ENCODE measurements at places on chromosomes 2 and 18.

DNA sequence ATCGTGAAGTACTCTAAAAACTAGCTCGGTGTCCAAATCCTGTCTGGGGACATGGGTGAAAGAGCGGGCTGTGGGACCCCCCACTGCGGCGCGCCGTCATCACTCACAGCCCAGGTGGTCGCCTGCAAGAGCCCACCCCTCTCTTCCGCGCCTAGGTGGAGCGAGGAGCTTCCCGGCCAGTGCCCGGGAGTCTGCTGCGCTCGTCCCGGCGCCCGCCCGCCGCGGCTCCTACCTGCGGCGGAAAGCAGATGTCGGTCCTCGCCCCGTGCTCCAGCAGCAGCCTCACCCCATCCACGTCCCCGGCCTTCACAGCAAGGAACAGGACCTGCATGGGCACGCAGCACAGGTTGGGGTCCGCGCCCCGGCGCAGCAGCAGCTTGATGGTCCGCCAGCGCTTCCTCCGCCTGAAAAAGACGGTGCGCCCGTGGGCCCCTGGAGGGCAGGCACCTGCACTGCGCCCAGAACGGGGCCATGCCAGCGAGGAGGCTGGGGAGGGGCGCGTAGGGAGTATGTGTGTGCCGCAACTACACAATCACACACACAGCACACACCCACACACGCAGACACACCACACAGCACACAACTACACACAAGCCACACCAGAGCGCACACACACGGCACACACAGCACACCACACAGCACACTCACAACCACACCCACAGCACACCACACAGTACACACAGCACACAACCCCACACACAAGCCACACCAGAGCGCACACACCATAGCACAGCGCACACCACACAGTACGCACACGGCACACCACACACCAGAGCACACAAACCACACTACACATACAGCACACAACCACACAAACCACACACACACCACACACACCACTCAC lies 37.4 kb downstream of the ANKMY1 start:
- DNase-seq: no peak

GRCh38 chr2:24104906-24105305 lies 18.2 kb downstream of the PFN4 start:
- DNase-seq: no peak

- DNase-seq: no peak
Measured at GRCh38 chr2:157477919-157478318, 34.0 kb upstream of the CYTIP start.

DNA sequence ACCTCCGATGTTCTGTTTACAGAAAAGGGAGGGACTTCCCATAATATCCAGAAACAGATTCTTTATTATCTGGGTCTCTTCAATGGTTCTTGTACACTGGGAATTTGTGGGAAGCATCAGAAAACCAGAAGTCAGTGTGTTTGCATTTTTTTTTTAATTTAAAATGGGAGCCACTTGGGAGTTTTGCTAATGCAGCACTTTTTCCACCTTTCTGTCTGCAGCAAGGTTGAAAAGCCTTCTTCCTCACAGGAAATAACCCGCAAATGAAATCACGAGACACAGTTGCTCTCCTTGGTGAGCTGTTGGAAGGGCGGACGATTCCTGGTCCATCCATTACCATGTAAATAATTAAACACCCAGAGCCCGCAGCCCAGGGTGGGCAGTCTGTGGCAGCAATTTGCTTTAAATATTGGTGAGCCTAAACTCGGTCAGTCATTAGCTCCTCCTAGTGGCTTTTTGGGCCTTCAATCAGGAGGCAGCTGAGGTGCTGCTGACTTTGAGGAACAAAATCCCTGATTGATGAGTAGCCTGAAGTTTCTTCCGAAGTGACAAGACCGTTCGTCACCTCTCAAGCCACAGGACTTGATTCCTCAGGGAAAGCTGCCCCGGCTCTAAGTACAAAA lies 471.5 kb downstream of the EPHA4 start:
- DNase-seq: no peak

DNA sequence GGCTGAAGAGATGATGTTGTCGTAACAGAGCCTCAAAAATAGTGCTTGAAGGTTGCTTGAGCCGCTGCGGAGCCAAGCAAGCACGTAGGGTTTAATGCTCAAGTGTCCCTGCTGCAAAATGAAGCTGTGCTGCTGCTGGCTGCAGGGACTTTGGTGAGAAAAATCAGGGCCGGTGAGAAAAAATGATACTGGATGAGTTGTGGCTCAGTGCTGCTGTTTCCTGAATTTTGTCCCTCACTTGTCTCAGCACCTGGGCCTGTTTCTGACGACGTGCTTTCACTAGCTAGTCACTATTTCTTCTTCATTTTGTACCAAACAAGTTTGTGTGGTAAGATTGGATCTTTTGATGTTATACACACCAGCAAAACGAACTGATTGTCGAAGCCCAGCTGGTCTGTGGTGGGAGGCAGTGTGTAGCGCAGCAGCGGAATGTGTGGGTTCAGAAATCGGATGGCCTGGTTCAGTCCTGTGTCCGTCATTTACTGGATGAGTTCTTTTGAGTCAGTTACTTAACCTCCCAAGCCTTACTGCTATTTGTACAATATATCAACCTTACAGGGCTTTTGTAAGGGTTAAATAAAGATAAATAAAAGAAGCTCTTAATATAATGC lies 172.8 kb upstream of the FOSL2 start:
- no peak for DNase-seq

- DNase-seq: no peak
Measured at GRCh38 chr2:171008550-171009205, 79.6 kb downstream of the GORASP2 start.

GRCh38 chr2:36809069-36809445 lies 112.5 kb downstream of the VIT start:
- DNase-seq: no peak

Data from T-cell (primary cell).